ENCODE measurements at places on chromosomes 3 and 15.

- DNase-seq, result no peak
Measured at GRCh38 chr3:134364936-134365765, 9.1 kb downstream of the AMOTL2 start.

GRCh38 chr3:37219266-37219665 lies 44.9 kb upstream of the LRRFIP2 start:
- no peak for DNase-seq

DNA sequence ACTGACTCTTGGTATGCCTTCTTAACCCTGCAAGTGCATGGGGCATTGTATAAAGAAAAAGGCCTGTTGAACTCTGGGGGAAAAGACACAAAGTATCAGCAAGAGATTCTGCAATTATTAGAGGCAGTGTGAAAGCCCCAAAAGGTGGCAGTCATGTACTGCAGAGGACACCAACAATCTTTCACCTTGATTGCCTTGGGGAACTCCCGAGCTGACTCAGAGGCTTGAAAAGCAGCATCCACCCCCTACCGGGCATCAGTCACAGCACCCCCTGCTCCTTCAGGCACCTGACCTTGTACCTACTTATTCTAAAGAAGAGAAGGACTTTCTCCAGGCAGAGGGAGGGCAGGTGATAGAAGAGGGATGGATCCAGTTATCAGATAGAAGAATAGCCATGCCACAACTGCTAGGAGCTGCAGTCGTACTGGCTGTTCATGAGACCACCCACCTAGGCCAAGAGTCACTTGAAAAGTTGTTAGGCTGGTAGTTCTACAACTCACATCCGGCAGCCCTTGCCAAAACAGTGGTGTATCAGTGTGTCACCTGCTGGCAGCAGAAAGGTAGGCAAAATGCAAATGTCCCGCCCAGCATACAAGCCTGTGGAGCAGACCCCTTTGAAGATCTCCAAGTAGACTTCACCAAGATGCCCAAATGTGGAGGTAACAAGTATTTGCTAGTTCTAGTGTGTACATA lies 241.6 kb upstream of the CNTN6 start:
- no peak for DNase-seq

DNA sequence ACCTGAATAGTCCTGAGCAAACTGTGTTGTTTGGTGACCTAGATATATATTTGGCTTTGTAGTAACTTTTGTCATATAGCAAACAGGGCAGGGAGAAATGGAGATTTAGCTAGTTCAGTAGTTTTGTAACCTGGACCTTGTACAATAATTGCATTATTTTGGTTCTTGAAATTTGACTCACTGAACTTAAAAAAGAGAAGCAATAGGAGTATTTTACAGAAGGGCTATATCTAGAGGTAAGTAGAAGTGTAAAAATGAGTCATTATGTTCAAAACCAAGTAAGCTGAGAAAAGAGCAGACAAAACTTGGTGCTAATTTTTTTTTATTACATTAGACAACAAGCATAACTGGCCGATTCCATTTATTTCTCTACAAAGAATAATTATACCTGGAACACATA lies 505.4 kb downstream of the ZIC1 start:
- DNase-seq, result no peak

DNA sequence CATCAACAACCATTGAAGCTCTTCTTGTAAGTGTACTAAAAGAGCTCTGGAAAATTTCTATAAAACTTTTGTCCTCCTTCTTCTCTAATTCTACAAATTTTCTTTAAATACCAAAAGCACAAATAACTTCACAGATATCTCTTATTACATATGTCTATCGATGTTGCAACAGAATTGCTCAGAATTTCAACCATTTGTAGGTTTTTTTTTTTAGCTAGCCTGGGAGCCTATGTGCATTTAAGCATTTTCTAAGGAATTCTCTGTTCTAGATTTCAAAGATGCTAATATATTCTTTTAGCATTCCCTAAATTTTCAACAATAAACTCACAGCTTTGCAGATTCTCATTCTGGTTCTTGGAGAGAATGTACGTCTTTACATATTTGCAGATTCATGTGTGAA lies 774.3 kb upstream of the NR2F2 start:
- no peak for DNase-seq

GRCh38 chr3:128992926-128993460 lies 883 bp downstream of the CFAP92 start:
- DNase-seq, result no peak

DNA sequence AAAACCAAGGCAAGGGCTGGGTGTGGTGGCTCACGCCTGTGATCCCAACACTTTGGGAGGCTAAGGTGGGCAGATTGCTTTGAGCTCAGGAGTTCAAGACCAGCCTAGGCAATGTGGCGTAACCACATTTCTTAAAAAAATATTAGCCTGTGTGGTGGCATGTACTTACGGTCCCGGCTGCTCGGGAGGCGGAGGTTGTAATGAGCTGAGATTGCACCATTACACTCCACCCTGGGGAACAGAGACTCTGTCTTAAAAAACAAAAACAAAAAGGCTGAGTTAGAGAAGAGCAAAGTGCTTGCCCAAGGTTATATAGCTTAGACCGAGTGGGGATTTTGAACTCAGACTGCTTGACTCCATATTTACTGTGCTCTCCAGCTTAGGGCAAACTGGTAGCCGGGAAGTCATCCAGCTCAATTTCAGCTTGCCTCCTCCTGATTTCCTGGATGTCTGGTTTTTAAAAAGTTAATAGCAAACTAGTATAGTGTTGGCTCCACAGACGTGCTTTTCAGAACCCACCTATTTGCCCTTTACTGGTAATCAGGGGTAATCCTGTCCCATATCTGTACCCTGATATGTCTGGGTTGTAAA lies 138.9 kb downstream of the CACNA1D start:
- no peak for DNase-seq

DNA sequence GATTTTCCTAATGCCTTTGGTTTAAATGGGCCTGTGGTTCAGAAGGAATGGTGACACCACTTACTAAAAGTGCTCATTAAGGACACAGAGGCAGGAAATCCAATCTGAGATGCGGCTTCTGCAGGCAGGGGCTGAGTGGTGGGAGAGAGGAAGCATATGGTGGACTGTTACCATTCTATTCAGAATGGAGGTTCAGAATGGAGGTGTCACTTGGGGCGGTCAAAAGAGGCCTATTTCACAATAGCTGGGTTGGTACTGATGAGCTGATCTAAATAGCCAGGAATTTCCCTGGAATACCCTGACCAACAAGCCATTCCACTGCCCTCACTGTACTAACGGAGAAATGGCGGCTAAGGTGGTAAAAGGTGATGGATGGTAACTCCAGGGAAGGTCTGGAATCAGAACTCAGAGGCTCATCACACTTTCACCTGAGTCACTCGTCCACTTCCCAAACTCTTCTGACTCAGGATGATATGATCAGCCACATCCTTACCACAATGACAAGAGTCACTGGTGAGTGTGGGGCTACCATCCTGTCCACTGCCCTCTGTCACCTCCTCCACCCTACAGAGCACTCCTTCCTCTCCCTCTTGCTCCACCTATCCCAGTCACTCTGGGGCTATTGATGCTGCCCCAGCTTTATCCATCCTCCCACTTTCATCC lies 15.7 kb downstream of the RFT1 start:
- peak; percentile 14 for DNase-seq

- DNase-seq, result no peak
Measured at GRCh38 chr3:6172871-6173642, 687.9 kb upstream of the GRM7 start.

GRCh38 chr3:134927599-134927998 lies 132.5 kb downstream of the EPHB1 start:
- no peak for DNase-seq

GRCh38 chr3:129282727-129283327 lies 4.2 kb downstream of the HMCES start:
- no peak for DNase-seq

- DNase-seq, result no peak
Measured at GRCh38 chr15:95127356-95127755, 896.0 kb downstream of the MCTP2 start.

DNA sequence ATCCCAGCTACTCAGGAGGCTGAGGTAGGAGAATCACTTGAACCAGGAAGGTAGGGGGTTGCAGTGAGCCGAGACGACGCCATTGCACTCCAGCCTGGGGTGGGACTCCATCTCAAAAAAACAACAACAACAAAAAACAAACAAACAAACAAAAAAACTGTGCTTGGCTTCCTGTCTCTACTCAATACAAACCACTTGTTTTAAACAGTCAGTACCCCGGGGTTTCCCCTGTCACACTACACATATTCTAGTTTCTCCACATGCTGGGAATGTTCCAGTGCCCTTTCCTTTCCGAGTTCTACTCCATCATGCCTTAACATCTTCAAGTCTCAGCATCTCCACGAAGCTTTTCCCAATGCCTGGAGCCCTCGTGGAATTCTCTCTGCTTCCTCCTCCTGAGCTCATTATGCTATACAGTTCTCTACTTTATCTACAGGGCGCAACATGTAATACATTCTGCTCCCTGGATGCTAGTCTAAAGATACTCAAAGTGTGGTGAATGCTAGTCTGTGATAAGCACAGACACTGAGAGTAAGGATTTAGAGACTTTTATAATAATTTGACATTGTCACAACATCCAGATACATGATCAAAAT lies 7.8 kb downstream of the EMC3 start:
- DNase-seq, result no peak

- no peak for DNase-seq
Measured at GRCh38 chr15:93811305-93811704, 420.1 kb upstream of the MCTP2 start.

DNA sequence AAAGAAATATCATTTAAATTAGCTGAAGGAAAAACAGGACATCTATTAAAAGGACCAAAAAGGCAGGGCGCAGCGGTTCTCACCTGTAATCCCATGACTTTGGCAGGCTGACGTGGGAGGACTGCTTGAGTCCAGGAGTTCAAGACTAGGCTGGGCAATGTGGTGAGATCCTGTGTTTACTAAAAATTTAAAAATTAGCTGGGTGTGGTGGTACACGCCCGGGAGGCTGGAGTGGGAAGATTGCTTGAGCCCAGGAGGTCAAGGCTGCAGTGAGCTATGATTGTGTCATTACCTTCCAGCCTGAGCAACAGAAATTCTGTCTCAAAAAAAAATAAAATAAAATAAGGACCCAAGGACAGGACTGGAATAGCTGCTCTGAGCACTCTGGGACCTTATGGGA lies 16.2 kb upstream of the HERC1 start:
- no peak for DNase-seq

DNA sequence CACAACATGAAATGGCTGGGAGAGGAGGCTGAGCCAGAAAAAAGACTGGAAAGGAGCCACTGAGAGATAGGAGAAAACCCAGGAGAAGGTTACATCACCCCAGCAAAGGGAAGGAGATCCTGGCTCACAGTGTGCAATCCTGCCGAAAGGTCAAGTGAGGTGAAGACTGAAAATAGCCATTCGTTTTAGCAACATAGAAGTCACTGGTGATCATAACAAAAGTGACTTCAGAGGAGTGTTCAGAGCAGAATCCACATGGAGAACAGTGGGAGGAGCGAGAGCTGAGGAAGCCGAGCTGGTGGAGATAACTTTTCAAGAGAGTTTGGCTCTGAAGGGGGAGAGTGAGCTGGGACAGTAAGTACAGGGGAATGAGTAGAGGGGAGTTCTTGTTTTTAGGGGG lies 5.4 kb upstream of the HEG1 start:
- peak; percentile 54 for DNase-seq

- no peak for DNase-seq
Measured at GRCh38 chr3:114035896-114036295, 20.4 kb downstream of the CCDC191 start.

GRCh38 chr3:44721231-44722102 lies 8.0 kb upstream of the ZNF501 start:
- DNase-seq, result no peak

GRCh38 chr3:5194801-5195509 lies 7.4 kb downstream of the EDEM1 start:
- DNase-seq, result peak; percentile 69

- peak; percentile 49 for DNase-seq
Measured at GRCh38 chr3:100503448-100503847, 11.0 kb downstream of the TMEM45A start.

DNA sequence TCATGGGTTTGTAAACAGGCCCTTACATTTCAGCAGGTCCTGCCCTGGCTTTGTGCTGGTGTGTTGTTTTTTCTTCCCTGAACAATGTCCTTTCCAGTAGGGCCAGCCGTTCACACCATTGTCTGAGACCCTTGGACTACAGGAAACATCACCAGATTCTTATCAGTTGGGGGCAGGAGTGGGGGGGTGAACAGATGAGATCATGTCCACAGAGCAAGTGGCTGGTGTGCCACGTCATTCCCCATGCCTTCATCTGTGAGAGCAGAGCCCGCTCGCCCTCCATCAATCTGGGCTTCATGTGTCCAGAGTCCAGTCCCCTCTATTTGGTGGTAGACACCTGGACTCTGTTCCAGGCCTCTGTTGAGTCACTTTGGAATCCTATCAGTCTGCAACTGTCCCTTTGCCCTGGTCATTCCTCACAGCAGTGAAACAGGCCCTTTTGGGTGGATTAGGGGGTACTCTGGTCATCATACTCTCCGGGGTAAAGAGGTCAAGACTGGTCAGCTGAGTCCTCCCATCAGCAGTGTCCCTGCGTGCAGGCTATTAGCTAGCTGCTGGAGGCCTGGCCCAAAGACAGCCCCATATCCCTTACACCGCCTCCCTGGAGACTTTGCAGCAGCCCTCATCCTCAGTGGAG lies 15.0 kb downstream of the SEMA3G start:
- DNase-seq, result no peak

DNA sequence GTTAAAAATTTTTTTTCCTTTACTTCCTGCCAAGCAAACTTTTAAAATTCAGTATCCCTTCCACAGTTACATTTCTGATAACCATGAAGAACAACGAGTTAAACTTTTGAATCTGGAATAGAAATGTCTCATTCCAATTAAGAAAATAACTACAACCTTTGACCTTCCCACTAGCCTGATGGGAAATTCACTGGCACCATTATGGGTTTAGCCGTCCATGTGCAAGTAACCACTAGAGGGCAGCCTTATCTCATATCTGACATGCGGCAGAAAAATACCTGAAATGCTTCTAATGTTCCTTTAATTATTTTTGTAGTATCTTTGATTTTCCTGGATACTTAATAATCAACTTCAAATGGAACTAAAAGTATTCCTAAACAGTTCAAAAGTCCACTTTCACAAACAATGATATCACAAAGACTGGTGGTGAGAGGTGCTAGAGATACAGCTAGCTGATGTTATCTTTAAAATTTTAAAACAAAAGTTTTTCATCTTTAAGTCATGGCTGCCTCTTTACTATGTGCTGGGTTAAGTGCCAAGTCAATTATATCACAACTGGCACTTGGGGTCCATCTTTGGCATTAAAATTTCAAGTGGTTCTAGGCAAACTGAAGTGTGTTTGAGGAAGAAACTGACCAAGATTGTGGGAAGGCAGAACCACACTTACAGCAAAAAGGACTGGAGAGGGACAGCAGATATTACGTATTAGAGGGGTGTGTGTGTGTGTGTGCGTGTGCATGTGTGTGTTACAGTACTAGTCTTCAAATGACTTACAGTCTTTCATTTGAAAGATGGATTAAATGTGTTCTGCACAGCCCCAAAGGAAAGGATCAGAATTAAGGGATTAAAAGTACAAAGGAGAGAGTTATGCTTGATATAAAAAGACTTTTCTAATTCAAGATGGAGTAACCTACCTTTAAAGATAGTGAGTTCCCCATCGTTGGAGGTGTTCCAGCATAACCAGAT lies 107.1 kb upstream of the ICE2 start:
- DNase-seq, result peak; percentile 68

- no peak for DNase-seq
Measured at GRCh38 chr15:65399997-65400396, 22.2 kb upstream of the IGDCC3 start.

GRCh38 chr15:40427188-40427587 lies 13.6 kb upstream of the BAHD1 start:
- DNase-seq, result no peak
